ENCODE measurements at places on chromosomes 3 and 15.

- no peak for DNase-seq
These were observed 38.1 kb upstream of the LACTB start for GRCh38 chr15:63083541-63083940.

GRCh38 chr15:63231706-63232105 lies 42.3 kb downstream of the RAB8B start:
- DNase-seq = no peak

DNA sequence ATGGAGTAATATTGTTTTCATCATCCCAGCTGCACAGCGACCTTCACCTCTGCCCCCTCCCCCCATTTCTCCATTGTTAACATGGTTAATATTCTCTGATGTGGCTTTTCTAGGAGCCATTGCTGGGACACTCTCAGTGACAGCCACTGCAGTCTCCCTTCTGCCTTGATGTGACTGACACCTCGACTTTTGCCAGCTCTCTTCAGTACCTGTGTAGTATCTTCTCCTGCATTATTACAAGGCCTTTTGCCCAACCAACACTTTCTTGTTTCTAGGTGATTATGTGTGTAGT lies 179.8 kb downstream of the CLSTN2 start:
- DNase-seq = no peak

DNA sequence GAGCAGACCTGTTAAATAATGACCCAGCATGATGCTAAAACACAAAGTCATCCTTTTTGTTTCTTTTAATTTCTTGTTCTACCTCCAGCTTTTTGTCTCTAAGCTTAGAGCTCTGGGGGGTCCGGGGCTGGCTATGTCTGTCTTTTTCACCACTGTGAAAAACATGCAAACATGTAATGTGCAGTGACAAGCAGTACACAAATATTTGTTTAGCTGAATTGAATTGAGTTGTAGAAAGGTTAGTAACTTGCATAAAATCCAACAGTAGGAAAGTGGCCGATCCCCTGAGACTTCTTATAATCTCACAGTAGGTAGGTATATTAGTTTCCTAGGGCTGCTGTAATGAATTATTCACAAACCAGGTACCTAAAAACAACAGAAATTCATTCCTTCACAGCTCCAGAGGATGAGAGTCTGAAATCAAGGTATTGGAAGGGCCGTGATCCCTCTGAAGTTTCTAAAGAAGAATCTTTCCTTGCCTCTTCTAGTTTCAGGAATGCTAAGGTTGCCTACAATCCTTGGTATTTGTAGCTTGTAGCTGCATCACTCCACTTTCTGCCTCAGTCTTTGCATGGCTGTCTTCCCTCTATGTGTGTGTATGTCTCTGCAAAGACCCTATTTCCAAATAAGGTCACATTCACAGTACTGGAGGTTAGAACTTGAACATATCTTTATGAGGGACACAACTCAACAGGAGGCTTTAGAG lies 32.7 kb downstream of the ARL14 start:
- DNase-seq = no peak

GRCh38 chr3:134030379-134031347 lies 938 bp upstream of the SLCO2A1 start:
- no peak for DNase-seq

DNA sequence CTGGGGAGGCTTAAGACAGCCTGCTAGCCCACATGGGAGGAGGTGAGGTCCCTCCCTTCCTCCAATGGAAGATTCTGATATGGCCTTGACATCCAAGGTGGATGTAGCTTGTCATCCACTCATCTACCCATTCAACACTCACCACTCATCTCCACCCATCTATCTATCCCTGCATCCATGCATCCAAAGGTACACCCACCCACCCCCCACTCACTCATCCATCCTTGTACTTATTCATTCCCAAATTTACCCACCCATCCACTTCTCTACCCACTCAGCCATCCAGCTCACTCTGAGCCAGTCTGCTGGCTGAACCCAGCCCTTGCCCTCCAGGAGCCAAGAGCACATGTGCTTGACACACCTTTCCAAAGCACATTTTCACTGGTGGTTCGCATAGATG lies 189.7 kb downstream of the TLE3 start:
- no peak for DNase-seq

DNA sequence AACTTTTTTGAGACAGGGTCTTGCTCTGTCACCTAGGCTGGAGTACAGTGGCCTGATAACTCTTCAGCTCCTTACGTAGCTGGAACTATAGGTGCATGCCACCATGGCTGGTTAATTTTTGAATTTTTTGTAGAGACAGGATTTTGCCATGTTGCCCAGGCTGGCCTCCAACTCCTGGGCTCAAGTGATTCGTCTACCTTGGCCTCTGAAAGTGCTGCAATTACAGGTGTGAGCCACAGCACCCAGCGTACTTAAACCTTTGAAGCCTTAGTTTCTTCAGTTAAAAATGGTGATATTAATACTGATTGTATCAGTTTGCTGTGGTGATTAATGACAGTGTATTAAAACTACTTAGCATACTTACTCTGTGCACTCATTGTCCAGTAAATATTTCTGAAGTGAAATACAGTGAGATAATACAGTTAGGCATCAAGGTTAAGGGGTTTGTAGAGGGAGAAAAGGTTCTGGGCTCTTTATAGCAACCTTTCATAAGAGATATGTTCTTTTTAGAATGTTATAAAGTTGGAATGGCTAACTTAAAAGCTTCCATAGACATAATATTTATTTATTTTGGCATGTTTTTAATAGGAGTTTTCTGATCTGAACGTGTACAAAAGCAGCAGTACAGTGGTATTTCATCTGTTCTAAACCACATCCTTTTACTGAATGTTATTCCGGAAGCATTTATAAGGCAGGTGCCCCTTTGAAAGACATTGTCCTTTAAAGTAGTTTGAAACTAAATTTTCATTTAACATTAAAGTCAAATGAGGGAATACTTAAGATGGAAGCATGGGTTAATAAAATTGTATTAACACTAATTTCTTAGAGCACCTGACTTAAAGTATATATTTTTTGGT lies 23.6 kb downstream of the NCK1 start:
- DNase-seq = no peak

Data from fibroblast of skin of right quadriceps (primary cell).